Mammary epithelial cell (primary cell): ENCODE measurements at places on chromosomes 1 and 21. TPM values are rescaled to one million over a fixed set of nuclear protein-coding genes. Genes with fewer than 3 reads are reported as not detected.

GRCh38 chr1:164706606-164706987, 147.6 kb downstream of the PBX1 start:
- DNase-seq: peak; percentile 38

DNA sequence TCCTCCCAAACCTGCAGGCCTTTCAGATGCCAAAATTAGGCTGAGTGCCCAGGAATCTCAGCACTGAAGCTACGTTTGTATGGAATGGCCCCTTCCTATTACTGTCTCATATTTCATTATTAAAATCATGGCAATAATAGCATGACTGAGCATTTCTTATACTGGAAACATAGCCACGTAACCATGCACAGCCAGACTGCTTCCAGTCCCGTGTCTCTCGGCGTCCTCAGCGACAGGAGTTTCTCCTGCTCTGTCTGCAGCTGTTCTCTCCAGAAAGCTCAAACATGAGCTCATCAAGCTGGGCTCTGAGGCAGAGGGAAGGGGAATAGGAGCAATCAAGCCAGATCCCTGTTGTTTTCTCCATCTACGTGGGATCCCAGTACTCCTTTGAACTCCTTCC, 104.0 kb downstream of the CDC7 start:
- DNase-seq: no peak

- DNase-seq: peak; percentile 32
Observed at GRCh38 chr1:41240781-41241353, 1.2 kb downstream of the SCMH1 start.

DNA sequence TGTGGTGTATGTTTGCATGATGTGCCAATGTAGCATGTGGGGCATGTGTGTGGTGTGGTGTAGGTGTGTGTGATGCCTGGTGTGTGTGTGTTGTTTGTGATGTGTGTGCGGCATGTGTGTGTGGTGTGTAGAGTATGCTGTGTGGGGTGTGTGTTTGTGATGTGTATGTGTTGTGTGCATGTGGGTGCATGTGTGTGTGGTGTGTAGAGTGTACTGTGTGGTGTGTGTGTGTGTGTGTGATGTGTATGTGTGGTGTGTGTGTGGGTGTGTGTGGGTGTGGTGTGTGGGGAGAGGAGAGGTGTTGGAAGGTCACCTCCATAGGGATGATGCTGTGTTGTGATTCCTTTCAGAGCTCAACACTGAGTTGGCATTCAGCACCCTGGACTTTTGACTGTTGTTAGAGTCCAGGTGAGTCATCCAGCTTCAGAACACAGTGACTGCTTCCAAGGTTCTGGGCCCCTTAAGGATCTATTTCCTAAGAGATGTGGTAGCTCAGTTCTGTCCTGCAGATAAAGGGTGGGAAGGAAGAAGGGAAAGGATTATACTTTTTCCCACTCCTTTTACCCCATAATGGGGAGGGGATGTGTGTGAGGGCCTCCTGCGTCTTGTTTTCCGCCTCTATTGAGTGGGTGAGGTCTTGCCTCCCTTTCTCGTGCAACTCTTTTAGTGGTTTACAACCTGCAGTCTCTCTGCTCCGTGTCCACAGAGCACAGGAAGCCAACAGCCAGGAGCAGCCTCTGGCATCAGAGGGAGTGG, 47.6 kb downstream of the RHOU start:
- DNase-seq: peak; percentile 2

DNA sequence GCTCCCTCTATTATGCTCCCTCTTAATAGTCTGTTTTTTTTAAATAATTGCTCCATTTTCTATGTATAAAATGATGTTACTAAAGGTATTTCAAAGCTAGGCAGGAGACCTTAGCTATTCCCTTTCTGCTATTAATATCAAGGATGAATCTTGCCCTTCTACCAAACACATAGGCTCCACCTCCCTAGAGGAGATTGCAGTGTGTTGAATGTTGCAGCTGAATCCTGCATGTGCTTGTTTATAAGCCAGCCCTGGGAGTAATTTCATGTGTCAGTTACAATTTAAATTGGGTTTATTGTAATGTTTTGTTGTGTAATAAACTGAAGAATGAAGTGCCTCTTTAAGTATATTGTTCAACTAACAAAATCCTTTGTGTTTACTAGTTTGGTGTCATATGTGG, 66.0 kb downstream of the TMEM200B start:
- no peak for DNase-seq

- peak; percentile 51 for DNase-seq
Observed at GRCh38 chr1:1122078-1122811, 6.4 kb upstream of the C1orf159 start.

The FCER1G gene
- 1.0 TPM in 1 of 2 replicates, not detected in the other for total RNA-seq
